Caudate nucleus (tissue), 63 donors: ENCODE measurements at places on chromosomes 7 and 10.

GRCh38 chr10:24349379-24350001 is 140.6 kb downstream of the KIAA1217 start:
- DNase-seq: no peak

- no peak for DNase-seq
These were observed 319.6 kb downstream of the ELMO1 start for GRCh38 chr7:37129035-37129425.

- DNase-seq: no peak
These were observed 240.9 kb upstream of the IMMP2L start for GRCh38 chr7:111803015-111803758.

GRCh38 chr7:157580324-157580723 is 243.5 kb downstream of the DNAJB6 start:
- no peak for DNase-seq

GRCh38 chr10:35420044-35420443 is 83.7 kb downstream of the CCNY start:
- DNase-seq: no peak

DNA sequence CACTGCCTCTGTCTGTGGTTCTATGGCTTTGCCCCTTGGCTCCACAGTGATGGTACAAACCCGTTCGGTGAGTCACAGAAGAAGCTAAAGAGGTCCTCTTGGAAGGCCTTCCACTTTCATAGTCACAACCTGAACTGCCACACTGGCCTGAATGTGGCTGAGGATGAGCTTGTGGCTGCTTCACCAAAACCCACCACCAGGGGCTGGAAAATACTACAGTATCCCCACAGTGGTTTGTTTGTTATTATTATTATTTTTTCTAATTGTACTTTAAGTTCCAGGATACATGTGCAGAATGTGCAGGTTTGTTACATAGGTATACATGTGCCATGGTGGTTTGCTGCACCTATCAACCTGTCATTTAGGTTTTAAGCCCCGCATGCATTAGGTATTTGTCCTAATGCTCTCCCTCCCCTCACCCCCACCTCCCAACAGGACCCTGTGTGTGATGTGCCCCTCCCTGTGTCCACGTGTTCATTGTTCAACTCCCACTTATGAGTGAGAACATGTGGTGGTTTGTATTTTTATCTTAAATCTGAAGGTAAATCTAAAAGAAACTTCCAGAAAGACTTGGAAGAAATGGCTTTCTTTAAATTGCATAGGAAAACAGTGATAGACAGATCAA is 160.8 kb upstream of the NPSR1 start:
- DNase-seq: no peak

DNA sequence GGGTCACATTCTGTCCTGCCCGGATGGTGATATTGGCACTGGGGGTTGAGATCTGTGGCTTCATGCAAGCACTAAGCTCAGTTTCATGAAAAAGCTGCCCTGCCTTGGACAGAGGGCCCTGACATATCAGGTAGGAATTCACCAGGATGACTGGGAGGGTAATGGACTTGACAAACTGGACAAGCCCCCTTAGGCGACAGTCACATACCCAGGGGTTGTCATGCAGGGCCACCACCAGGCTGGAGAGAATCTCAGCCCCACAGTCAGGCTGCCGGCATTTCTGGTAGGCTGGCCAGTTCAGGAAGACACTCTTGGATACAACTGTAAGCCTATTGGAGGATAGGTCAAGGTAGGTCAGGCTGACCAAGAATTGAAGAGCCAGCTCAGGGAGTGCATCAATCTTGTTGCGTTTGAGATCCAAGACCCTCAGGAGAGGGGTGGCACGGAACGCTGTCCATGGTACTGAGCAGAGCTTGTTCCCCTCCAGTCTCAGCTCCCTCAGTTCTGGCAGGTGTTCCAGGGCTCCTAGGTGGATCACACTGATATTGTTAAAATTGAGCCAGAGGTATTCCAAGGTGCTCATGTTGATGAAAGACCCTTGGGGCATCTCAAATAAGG is 824 bp downstream of the LRIT2 start:
- DNase-seq: no peak

DNA sequence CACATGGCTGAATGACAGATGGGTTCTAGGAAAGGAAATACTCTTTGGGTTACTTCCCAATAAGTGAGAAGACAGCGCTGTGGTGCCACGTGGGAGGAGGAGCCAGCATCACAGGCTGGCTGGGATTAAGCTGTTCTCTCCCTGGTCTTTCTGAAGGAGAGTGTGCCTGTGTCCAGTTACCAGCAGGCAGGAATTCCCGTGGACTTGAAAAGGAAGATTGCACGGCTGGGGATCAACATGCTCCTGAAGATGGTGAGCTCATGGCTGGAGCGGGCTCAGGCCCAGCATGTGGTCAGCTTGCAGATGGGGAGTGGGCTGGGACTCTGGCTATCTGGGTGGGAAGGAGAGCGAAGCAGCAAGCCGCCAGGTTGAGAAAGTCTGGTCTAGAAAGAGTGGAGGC is 8.1 kb downstream of the ADCK2 start:
- DNase-seq: no peak

- no peak for DNase-seq
These were observed 1277.1 kb downstream of the GATA3 start for GRCh38 chr10:9331583-9332008.

DNA sequence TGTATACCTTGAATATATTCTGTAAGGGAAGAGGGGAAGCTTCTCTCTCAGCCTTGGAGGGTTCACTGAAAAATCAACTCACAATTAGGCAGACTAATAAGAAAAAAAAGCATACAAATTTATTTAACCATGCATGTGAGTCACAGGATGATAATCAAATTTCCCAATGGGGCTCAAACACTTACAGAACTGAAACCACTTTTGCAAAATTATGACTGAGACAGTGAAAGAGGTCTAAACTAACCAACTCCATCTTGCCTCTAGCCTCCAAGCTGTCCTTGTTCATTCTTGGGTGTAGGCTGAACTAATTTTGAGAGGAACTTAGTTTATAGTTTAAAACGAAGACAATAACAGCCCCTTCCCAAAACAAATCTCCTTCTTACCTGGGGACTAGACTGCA is 618.3 kb upstream of the AUTS2 start:
- DNase-seq: no peak
